ENCODE measurements at places on chromosomes 11 and 22. TPM values are rescaled to one million over a fixed set of nuclear protein-coding genes. Genes with fewer than 3 reads are reported as not detected.

- H3K27ac ChIP-seq, result no peak overlapping the region
- H3K36me3 ChIP-seq, result no peaks in the 10 kb centered on the region
- no peaks in the 10 kb centered on the region for H3K27me3 ChIP-seq
- no peak for DNase-seq
- peaks cover 7% of the 10 kb centered on the region for H3K4me1 ChIP-seq
Observed at GRCh38 chr11:116831790-116832349, 2.2 kb downstream of the APOC3 start.

GRCh38 chr22:37062702-37063381 is 11.3 kb downstream of the KCTD17 start:
- no peak for DNase-seq
- no peaks in the 10 kb centered on the region for H3K36me3 ChIP-seq
- no peak overlapping the region for H3K4me3 ChIP-seq

GRCh38 chr11:108432783-108433182 is 34.5 kb downstream of the C11orf65 start:
- H3K27me3 ChIP-seq, result no peaks in the 10 kb centered on the region
- H3K4me1 ChIP-seq, result peaks cover 12% of the 10 kb centered on the region
- DNase-seq, result peak; percentile 38
- H3K4me3 ChIP-seq, result no peak overlapping the region
- 0 out of 2 replicates have a peak, but pooled peaks cover 4% of the 10 kb centered on the region for H3K36me3 ChIP-seq
- H3K27ac ChIP-seq, result no peak overlapping the region

DNA sequence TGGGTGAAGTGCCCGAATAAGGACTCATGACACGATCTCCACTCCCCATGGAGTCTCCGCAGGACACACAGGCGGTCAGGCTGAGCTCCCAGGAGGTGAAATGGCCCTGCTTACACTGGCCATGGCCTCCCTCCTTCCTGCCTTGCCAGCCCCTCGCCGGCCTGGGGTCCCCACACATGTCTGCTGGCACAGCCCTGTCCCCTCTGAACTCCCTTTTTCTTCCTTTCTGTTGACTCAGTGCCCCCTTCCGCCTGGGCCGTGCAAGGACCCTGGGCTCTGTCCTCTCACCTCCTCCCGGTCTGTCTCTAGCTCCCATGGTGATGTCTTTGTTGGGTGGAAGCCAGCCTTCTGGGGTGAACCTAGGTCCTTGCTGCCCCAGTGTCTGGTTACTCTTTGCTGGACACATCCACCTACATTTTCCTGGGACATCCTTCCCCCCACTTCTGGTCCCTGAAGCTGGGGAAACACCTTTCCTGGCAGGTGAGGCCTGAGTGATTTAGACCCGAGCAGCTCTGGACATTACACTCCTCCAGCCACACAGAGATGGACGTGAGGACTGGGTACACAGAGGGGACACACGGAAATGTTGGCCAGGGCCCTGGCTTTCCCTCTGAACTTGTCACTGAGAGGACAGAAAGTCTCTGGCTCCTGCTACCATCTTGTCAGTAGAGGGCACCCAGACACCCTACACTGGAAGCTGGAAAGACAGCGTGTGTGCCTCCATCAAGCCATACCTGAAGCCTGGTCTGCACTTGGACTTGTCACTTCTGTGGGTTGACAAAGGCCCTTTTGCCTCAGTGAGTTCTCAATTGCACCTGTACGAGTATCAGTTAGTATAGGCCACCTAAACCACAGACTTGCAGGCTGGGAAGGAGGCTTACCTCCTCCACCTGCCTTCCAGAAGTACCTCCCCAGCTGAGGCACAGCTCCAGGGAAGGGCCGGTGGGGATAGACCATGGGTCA is 864.3 kb downstream of the TBC1D22A start:
- H3K4me1 ChIP-seq, result peaks cover 18% of the 10 kb centered on the region
- H3K36me3 ChIP-seq, result no peaks in the 10 kb centered on the region
- H3K27ac ChIP-seq, result no peak overlapping the region
- no peaks in the 10 kb centered on the region for H3K27me3 ChIP-seq

DNA sequence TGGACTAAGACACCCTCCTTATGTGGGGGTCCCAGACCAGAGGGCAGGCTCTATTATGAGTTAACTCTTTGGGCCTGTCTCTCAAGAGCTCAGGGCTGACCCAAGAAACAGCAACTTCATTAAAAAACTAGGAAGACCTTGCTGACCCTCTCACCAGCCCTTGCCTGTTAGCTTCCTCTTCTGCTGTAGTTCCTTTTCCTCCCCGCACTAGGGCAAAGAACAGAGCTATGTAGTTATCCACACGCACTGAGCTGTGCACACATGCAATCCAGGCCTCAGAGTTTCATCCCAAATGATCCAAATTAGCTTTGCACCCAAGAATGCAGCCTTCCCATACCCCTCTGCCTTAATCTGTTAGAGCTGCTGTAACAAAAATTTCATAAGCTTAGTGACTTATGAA is 539.6 kb upstream of the CADM1 start:
- no peak overlapping the region for H3K4me3 ChIP-seq
- H3K27ac ChIP-seq, result no peak overlapping the region
- H3K4me1 ChIP-seq, result no peaks in the 10 kb centered on the region
- H3K27me3 ChIP-seq, result no peaks in the 10 kb centered on the region
- DNase-seq, result no peak

DNA sequence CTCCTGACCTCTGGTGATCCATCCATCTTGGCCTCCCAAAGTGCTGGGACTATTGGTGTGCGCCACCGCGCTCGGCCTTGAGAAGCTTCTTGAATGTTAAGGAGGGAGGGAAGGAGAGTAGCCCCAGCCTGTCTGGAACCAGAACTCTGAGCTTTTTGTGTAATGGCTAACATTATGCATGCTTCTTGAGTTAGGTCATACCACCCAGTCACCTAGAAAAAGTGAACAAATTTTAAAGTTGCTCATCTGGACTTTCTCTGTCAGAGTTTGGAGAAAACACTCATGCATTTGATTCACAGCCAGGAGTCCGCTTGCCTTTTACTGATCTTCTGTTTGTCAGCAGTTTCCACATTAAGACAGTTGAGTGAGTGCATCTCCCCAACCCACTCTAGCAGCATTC is 82.1 kb downstream of the PPP6R3 start:
- DNase-seq, result peak; percentile 82
- H3K4me1 ChIP-seq, result peaks cover 33% of the 10 kb centered on the region
- no peak overlapping the region for H3K27ac ChIP-seq
- peaks cover 63% of the 10 kb centered on the region for H3K36me3 ChIP-seq
- no peaks in the 10 kb centered on the region for H3K27me3 ChIP-seq

- H3K36me3 ChIP-seq, result no peaks in the 10 kb centered on the region
- no peak overlapping the region for H3K27ac ChIP-seq
- no peak overlapping the region for H3K4me3 ChIP-seq
- no peaks in the 10 kb centered on the region for H3K4me1 ChIP-seq
- DNase-seq, result no peak
Observed at GRCh38 chr11:30987819-30988218, 381.7 kb downstream of the DCDC1 start.

DNA sequence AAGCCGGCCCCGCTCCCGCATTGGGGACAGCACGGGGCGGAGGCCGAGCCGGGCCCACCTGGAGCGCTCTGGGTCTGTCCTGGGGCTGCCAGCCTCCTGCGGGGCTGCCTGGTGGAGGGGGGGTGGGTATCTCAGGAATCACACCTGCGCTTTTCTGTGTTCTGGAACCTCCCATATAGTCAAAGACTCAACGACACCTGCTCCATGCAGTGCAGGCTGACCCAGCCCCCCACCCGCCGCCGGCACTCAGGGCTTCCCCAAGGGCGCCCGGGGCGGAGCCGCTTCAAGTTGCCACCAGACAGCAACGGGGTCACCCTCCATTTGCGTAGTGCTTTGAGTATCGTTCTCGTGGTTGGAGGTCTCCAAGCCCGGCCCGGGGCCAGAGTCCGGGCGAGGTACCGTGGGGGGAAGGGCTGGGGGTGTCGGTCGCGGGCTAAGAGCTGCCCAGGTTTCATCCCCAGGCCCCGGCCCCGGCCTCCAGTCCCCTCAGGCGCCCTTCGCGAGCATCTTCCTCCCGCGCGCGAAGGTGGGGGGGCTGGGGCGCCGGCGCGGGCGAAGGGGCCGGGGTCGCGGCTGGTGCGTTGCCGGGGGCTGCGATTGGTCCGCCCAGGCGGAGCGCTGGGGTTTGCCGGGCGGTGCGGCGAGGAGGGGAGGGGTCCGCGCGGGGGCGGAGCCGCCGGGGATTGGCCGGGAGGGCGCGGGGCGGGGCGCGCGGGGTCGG is 6.6 kb downstream of the TSPAN4 start:
- H3K4me3 ChIP-seq, result no peak overlapping the region
- H3K4me1 ChIP-seq, result peaks cover 24% of the 10 kb centered on the region
- H3K27me3 ChIP-seq, result no peaks in the 10 kb centered on the region
- DNase-seq, result no peak

Gene PHRF1
- 52.4 TPM for total RNA-seq

DNA sequence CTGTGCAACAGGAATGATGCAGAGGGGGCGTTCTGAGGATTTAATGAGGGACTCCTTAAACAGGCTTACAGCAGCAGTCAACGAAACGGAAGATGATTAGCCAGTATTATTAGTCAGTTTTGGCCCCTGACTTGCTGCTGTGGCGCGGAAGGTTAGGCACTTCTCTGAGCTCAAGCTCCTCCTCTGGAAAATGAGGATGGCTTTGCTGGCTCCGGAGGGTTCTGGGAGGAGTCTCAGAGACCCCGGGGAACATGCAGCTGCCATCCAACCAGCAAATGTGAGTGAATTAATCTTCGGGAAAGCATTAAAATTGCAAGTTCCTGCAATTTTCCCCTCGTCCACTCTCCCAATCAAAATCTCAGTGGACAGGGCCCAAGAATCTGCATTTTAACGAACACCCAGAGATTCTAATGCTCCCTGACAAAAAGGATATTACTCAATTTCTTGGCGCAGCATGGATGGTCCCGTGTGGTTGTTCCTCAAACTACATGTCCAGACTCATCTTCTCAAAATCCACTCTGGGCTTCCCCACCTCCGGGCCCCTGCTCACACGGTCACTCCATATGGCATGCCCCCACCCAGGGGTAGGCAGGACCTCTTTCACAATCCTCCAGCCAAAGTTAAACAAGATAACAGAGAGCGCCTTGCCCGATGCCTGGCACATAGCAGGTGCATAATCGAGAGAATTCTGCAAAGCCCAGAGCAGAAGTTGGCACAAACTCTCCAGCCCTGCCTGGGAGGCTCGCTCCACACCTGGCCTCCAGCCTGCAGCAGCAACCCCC is 6.4 kb downstream of the ELFN2 start:
- no peaks in the 10 kb centered on the region for H3K27me3 ChIP-seq
- no peaks in the 10 kb centered on the region for H3K36me3 ChIP-seq
- no peak for DNase-seq
- peaks cover 34% of the 10 kb centered on the region for H3K4me1 ChIP-seq
- peak overlapping the region; percentile 42 for H3K27ac ChIP-seq

Gene NTM
- total RNA-seq, result not detected

- H3K4me3 ChIP-seq, result no peak overlapping the region
- DNase-seq, result no peak
Observed at GRCh38 chr11:118427707-118428106, 8.6 kb upstream of the KMT2A start.

GRCh38 chr11:45905095-45905494 is 2.0 kb downstream of the FREY1 start:
- H3K4me1 ChIP-seq, result 0 out of 2 replicates have a peak, but pooled peaks cover 7% of the 10 kb centered on the region
- no peak overlapping the region for H3K4me3 ChIP-seq
- H3K27ac ChIP-seq, result no peak overlapping the region
